Choroid plexus epithelial cell (primary cell): ENCODE measurements at places on chromosomes 5 and 9.

DNA sequence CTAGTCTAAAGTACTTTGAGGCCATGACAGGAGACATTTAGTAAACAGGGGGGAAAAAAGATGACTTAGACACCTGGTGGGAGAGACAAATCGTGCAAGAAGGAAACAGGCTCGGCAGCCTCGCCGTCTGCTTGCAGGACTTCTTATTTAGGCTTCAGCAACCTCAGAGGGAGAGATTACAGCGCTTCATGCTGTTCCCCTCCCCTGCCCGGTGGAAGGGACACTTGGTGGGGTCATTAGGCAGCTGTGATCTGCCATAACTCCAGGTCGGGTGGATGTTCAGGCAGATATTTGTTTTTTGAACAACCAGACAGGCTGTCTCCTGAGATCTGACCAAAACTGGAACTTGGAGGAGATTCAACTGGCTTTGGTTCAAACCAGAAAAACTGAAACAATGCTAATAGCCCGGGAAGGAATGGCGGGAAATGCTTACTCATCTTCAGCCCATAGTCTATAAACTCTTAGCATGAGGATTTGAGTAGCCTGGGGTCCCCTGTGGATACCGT lies 38.1 kb upstream of the CD180 start:
- peak; percentile 94 for DNase-seq

GRCh38 chr5:91048073-91048472 lies 335.0 kb downstream of the ARRDC3 start:
- no peak for DNase-seq

DNA sequence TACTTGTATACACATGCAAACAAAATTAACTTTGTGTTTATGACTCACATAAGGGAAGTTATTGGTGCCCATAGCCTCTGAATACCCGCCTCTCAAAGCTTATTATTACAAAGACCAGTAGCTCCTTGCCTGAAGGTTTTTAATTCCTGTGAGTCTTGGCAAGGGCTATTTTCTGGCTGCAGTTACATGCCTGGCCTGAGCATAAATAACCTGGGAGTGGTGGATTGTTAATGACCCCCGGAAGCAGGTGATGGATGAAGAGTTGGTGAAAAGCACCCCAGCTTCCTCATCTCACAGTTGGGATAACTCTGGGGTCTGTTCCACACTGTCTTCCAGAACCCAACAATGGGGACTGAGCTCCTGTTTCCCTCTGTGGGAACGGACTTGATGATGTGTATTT lies 594.5 kb downstream of the PDE4D start:
- DNase-seq = no peak

- DNase-seq = peak; percentile 44
These were observed 104.1 kb downstream of the TLE1 start for GRCh38 chr9:81585191-81585763.

DNA sequence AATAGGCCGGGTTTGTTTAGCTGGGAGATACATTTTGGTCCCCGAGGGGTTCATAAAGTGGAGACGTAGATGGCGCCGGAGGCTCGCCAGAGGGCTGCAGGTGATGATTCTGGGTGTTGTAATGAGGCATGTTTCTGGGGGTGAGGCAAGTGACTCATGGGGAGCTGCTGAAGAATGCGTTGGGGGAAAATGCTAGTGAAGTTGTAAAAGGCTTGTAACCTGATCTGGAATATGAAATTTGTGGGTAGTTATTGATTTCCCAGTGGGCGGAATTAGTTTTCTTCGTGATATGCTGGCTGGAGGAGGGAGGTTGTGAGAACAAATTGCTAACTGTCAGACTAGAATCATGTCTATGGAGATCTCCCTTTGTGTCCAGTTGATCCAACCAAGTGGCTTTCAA lies 158.3 kb downstream of the DOCK2 start:
- DNase-seq = no peak

DNA sequence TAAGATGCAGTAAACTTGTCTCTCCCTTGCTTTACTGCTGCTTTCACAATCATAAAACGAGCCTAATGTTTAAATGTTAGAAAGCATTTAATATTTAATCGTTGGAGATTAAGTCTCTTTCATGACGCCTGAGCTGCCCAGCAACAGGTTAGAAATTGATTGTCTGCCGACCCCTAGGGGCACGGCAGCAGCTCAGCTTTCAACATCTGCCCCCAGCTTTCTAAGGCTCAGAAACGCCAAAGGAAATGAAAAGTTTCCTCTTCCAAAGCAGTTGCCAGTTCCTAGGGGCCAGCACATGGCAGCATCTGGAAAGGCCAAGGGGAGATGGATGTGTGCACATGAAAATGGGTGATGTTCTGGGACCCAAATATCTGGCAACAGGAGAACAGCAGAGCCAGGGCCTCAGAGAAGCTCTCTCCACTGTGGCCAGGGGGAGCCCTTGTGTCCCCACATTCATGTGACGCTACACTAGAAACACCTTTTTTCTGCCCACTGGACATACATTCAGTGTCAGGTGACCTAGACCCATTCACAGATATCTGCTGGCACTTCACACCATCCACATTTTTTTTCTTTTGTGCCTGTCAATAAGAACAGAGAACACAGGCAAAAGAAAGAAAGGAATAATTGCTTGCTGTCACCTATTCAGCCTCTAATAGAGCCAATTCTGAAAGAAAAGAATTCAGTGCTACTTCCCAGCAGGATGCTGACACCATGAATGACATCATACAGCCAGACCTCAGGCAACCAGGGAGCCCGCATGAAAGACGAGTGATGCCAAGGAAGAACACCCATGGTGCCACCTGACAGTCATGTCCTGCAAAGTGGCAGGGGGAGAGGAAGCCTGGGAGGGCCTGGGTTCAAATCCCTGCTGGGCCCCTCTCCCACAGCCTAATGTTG lies 205.0 kb upstream of the TAS2R1 start:
- DNase-seq = peak; percentile 18

DNA sequence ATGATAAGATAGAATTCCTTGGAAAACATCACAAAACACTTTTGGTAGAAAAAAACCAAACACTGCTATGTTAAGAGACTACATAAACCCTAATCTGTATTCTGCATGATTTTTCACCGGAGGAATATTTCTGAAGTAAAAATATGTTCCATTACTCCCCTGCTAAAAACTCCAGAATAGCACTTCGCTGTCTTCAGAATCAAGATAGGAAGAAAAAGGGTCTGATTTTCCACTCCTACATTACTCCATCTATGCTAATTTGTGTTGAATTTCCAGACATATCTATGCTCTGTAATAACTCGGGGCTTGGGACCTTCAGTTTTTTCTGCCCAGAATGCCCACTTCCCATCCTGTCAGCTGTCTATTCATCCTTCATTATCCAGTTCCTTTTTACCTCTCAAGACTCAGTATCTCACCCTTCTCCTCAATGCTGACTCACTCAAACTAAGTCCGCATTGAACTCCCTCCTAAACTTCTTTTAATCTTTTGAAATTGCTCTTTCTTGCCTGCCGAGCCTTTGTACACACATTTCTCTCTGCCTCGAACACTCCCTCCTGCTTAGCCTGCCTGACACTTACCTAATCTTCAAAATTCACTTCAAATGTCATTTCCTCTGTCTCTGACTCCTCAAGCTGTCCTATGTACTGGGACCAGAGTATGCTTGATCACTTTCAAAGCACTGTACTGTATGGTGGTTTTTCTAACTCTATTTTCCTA lies 171.0 kb downstream of the ARRDC3 start:
- DNase-seq = peak; percentile 45

- no peak for DNase-seq
These were observed 6.2 kb downstream of the SEMA4D start for GRCh38 chr9:89491694-89492093.

GRCh38 chr5:32165597-32165996 lies 8.5 kb downstream of the GOLPH3 start:
- no peak for DNase-seq

DNA sequence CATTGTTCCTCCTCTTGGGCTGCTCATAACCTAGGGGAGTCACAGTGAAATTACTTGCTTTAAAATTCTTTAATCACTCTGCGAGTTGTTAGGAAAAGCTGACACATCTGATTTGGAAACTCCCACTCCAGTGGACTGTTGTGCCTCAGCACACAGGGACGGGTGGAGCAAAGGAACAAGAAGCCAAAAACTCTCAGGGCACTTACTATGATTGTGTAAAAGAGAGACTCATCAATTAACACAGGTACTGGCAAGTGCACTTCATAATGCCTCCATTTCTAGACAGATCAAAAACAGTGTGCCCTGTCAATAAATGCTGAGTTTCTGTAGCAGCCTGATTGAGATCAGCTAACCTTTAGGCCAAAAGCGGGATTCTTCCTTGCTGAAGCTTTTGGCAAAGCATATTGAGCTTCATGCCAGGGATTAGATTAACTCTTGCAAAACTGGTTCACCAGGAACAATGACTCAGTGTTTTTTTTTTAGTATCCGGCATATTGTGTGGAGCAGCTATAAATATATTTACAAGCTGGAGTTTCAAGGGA lies 55.9 kb downstream of the TMC1 start:
- DNase-seq = peak; percentile 72

GRCh38 chr5:126456217-126456820 lies 33.1 kb downstream of the GRAMD2B start:
- DNase-seq = no peak

DNA sequence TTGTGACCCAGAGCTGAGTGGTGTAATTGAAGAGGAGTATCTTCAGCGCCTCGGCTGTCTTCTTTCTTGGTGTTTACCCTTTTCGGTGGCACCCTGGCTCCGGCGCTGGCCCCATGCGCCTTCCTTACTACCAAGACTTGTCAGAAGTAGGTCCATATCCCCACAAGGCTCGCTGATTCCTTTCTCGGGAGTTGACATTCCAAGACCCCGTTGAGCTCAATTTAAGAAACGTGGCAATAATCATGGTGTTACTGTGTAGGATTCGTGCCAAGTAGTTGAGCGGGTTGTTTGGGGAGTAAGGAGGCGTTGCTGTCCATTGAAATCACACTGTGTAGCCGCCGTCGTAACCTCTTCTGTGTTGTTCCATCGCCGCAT lies 795 bp downstream of the NDUFAF2 start:
- peak; percentile 66 for DNase-seq

GRCh38 chr9:108743416-108743815 lies 112.4 kb downstream of the ACTL7B start:
- no peak for DNase-seq

GRCh38 chr5:135246923-135247795 lies 151.9 kb downstream of the MACROH2A1 start:
- DNase-seq = peak; percentile 90
